ENCODE measurements at places on chromosomes 12 and 14.

DNA sequence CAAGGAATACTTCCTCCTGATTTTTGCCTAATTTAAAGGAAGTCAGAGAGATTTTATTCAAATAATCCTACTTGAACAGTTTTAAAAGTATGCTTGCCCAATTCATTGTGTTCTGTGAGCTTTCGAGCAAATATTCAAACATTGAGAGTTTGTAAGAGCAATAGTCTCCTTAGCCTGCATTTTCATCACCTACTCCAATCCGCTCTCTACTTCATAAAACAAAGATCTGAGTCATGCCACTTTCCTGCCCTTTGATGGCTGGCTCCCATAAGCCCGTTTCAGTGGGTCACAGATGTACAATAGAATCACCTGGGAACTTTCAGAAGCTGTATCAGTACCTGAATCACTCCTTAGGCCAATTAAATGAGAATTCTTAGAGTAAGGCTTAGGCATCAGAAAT is 319.2 kb downstream of the PDZRN4 start:
- DNase-seq = no peak

GRCh38 chr12:54879150-54879549 is 24.8 kb downstream of the MUCL1 start:
- DNase-seq = no peak

DNA sequence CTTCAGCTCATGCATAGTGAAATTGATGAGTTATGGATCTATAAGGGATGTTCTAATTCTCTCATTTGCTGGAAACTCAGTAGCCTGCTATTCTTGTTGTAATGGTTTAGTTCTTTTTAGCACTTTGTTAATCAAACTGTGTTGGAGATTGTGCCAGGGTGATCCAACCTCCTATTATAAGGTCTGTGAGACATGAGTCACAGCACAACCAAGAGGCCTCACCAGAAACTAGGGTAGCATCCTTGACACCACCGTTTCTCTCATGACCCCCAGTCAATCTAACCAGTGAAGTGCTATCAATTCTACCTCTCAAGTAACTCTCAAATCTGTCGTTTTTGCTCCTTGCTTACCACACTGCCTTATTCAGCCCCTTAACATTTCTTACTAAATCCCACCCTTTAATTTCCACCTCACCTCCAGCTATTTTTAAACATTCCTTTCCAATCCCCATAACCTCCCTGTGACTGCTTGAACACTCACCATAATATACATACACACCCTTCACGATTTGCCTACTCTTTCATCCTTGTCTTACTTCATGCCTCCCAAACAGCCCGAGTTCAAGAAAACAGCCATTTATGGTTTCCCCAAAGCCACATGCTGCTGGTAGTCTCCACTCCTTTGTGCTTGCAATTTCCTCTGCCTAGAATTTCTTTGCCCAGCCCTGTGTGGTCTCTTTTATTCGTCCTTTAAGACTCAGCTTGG is 53.9 kb upstream of the NUDT4 start:
- DNase-seq = no peak

DNA sequence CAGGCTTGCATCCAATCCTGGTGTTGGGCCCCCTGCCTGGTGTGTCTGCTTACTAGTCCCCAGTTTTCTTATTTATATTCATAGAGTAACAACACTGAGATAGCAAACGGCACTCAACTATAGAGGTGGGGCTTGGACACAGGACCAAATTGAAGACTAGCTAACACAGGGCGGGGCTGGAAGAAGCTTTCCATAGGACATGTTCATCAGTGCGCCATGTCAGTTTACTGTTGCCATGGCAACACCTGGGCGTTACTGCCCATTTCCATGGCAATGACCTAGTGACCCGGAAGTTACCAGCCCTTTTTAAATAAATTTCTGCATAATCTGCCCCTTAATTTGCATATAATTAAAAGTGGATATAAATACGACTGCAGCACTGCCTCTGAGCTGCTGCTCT is 275.5 kb upstream of the TMEM132C start:
- no peak for DNase-seq

DNA sequence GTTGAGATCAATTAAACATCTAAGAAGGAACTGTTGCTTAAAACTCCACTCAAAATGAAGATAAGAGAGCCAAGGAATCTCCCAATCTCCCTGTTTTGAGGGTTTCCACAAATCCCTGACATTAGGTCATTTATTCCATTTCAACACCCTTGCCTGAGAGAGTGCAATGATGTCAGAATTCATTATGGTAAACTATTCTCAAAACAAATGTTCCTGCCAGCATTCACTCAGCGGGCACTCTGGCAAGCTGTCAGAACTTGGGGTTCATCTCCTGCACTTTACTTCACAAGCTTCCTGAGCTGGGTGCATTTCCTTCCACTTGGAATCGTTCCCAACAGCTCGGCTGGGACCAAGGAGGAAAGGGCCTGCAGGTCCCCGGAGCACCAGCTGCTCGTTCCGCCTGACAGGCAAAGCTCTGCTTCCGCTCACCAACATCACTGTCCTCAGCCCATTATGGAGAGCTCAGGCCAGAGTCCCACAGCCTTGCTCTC is 117.8 kb downstream of the TTC7B start:
- peak; percentile 40 for DNase-seq

DNA sequence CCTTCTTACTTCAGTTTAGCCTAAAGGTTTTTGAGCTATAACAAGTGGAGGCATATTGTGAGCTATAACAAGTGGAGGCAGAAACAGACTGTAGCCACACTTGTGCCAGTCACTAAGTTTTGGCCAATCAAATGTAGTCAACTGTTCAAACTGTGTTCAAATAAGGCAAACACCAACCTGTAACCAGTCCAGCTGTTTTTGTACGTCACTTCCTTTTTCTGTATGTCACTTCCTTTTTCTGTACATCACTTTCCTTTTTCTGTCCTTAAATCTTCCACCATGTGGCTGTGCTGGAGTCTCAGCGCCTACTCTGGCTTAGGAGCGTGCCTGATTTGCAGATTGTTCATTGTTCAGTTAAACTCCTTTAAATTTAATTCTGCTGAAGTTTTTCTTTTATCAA is 79.7 kb downstream of the FUT8 start:
- DNase-seq = no peak

DNA sequence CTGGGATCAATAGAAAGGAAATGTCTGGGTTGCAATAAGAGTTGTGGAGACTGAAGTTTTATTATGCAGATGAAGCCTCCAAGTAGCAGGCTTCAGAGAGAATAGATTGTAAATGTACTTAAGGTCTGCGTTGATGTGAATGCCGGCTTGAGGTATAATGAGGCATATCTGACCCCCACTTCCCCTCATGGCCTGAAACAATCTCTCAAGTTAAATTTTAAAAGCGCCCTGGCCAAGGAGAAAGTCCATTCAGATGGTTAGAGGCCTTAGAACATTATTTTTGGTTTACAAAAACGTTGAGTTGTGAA is 28.3 kb upstream of the HIGD1C start:
- no peak for DNase-seq

DNA sequence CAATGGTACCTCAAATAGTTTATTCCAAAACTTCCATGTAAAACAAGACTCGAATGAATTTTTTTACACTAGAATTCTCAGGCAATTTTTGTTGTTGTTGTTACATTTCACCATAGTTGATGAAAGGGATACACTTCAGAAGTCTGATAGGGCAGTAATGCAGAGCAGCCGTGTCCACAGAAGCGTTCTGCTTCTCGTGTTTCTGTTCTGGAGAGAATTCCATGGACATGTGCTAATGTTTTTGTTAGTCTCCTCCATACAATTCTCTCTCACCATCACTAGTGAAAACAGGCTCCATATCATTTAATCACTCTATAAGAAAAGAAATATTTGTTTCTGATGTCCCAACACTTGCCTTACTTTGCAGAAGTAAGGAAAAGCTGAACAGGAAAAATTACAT is 606.1 kb downstream of the SLC16A7 start:
- DNase-seq = no peak

DNA sequence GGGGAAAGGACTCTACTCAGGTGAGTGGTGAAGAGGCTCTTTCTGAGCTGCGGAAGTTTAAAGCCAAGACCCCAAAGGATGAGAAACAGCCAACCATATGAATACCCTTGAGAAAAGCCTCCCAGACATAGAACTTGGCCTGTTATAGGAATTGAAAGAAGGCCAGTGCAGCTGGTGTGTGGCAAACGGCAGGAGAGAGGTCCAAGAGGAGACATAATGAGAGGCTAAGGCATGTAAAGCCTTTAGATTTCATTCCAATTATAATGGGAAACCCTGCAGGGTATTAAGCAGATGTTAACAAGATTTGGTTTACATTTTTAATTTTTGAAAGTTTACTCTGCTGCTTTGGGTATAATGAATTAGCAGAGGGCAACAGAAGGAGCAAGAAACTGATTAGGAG is 552.1 kb upstream of the FBXO33 start:
- no peak for DNase-seq

- no peak for DNase-seq
These were observed 83.7 kb downstream of the NOC4L start for GRCh38 chr12:132227782-132228475.

- peak; percentile 67 for DNase-seq
These were observed 19.5 kb upstream of the CRACR2A start for GRCh38 chr12:3772380-3772779.
